ENCODE measurements at places on chromosomes 12 and 14.

- DNase-seq: no peak
These were observed 12.8 kb upstream of the CEP170B start for GRCh38 chr14:104852280-104852663.

DNA sequence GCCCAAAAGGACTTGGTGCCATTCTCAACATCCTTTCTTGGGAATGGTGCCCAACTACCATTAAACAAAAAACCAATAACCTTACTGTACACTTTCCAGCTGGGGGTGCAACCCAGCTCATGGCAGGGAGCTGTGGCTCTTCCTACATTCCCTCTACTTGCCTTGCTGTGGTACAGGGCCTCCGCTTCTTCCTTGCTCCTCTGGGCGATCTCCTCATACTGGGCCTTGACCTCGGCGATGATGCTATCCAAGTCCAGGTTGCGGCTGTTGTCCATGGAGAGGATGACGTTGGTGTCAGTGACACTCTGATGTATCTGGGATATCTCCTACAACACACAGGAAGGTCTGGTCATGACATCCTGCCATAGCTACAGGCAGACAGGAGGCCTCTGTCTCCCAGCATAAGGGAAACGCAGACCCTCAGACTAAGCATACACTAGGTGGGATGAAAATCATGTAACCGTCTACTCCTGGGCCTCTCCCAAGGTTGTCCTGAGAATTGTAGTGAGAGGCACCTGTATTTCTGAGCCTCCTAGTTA is 3.9 kb downstream of the KRT2 start:
- DNase-seq: no peak

- DNase-seq: no peak
These were observed 11.3 kb downstream of the ACACB start for GRCh38 chr12:109127533-109128242.

DNA sequence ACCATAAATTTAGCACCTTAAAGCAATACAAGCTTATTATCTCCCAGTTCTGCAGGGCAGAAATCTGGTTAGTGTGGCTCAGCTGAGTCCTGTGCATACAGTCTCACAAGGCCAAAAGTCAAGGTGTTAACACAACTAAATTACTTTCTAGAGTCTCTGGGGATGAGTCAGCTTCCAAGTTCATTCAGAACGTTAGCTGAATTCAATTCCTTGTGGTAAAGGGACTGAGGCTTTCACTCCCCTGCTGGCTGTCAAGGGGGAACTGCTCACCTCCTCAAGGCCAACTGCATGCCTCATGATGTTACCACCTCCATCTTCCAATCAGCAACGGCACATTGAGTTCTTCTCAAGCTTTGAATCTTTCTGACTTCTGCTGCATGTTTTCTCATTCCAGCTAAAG is 27.6 kb downstream of the EML5 start:
- no peak for DNase-seq

- no peak for DNase-seq
These were observed 21.7 kb upstream of the PPM1A start for GRCh38 chr14:60227291-60227690.

DNA sequence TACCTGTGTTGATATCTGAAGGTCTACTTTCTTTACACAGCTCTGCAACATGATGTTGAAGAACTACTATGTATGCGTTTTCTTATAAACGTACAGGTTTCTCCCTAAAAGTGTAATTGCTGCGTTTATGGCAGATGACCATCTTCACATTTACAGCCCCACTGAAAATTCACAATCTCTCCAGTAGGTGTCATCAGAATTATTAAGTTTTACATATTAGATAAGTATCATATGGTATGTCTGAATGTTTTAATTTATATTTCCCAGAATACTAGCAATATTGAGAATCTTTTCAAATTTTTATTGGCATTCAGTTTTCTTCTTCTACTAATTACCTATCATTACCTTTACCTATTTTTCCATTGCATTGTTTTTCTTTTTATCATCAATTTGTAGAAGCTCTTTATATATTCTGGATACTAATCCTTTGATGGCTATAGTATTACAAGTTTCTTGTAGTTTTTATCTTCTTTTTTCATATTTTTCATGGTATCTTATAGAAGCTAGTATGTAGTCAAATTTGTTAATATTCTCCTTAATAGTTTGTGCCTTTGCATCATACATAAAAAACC is 123.5 kb downstream of the CAPZA3 start:
- no peak for DNase-seq

- DNase-seq: no peak
These were observed 171.7 kb upstream of the LHX5 start for GRCh38 chr12:113643177-113643974.
